ENCODE measurements at places on chromosomes 1 and 21.

GRCh38 chr1:153944827-153945117 is 1.7 kb downstream of the DENND4B start:
- no peak for DNase-seq

- DNase-seq, result no peak
Observed at GRCh38 chr1:55468142-55468795, 253.1 kb upstream of the USP24 start.

DNA sequence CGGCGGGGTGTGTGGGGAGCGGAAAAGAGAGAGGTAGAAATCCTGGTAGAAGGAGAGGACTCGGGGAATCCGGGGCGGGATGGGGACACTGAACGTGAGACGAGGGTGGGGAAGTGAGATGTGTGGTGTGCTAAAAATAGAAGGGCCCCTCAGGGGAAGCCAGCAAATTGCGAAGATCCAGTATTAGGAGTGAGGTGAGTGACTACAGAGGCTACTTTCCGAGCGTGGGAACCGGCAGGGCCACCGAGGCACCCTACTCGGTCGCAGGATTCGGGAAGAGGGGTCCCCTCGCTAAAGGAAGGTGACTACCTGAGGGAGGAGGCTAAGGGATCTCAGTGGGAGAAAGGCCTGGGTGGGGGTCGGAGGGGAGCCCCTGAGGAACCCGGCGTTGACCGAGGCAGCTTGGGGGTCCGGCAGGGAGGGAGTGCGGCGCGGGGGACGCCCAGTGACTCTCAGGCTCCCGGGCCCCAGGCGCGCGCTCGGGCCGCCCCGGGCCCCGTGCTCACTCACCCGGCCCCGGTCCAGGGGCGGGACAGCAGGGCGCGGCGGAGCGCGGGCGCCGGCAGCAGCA is 318 bp downstream of the ALDH4A1 start:
- peak; percentile 16 for DNase-seq

DNA sequence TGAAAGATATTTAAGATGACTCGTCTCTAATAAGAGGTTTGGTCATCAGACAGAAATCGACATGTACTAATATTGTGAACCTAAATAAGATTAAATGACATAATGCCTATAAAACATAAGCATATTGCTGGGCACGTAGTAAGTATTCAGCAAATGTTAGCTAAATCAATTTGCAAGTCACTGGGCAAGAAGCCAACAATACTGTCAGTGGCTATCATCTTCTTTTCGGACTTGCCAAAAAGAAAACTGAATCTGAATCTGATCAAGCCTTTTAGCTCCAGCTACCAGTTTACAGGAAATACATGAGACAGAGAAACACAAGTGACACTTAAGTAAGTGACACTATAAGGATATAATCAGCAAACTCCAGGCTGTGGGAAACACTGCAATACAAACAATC is 46.0 kb downstream of the RPL5 start:
- no peak for DNase-seq

DNA sequence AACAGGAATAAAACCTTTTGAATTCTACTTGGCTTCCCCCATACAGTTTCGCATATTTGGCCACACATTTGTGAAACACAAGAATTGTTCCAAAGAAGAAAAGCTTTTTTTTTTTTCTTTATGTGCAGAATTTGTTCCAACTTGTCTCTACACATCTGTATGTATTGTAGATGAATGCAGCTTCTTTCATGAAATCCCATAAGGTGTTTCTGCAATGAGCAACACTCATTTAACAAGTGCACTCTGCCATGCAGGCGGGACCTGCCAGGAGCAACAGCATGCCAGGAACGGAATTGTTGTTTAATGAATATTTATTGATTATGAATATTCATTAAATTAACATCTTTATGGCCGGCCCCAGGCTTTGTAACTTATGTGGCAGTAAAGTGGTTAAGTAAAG is 1075.0 kb downstream of the TTLL7 start:
- no peak for DNase-seq

DNA sequence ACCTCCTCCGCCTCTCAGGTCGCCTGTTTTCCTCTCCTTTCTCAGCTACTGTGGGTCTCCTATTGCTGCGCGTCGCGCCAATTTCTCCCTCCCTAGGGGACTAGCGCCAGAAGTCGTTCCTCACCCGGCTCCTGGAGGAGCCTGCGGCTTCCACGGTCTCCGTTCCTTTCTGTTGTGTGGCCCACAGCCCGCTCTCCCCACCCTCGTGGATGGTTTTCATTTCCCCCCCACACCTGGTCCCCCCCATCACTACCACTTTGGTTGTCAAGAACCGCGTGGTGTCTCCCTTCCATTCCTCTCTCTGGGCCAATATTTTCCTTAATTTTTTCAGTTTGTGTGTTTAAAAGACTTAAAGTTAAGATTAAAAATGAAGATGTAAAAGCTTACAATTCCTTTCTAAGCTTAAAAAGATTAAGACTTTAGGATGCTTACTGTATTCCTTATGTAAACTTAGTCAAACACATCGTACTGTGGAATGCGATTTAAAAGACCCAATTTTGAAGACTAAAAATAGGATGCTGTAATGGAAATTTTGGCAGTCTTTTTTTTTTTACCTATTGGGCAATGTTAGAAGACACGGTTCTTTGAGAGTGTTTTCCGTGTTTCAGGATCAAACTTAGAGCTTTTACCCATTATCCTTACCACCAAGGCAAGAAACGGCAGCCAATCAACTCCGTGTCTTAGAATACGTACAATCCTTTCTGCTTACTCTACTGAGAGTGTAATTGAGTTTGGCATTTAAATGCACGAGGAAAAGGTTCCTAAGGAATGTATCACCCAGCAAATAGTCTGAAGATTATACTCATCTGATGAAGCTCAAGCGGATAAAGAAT is 773 bp downstream of the CNST start:
- DNase-seq, result peak; percentile 79

- DNase-seq, result no peak
Observed at GRCh38 chr1:25573591-25573930, 30.2 kb downstream of the LDLRAP1 start.

- DNase-seq, result no peak
Observed at GRCh38 chr1:216937491-216937890, 214.3 kb upstream of the ESRRG start.

GRCh38 chr1:66281808-66282207 is 252.1 kb upstream of the SGIP1 start:
- no peak for DNase-seq

DNA sequence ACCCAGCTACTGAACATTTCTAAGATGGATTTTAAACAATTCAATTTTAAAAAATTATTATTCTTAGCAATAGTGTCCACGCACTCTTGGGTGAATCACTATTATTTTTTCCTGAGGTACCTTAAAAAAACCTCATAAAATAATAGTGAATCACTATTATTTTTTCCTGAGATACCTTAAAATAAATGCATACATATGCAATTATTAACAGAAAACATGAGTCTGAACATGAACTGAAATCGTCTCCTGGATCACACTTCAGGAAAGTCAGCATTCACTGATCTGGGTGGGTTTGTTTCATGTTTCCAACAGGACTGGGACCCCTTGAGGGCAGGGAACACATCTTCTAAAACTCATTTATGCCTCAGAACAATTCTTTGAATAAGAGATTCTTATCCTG is 63.1 kb upstream of the IFNLR1 start:
- DNase-seq, result no peak

Data from amniotic stem cell (primary cell).